ENCODE measurements at places on chromosomes 1 and 21.

DNA sequence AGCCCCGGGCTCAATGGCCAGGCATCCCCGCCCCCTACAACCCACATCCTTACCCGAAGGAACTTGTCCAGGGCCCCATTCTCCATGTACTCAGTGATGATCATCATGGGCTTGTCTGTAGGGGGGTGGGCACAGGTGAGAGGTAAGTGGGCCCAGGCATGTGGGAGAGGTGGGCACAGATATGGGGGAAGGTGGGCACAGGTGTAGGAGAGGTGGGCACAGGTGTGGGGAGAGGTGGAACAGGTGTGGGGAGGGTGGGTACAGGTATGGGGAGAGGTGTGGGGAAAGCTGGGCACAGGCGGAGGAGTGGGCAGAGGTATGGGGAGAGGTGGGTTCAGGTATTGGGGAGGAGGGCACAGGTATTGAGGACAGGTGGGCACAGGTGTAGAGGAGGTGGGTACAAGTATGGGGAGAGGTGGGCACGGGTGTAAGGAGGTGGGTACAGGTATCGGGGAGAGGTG is 23.5 kb downstream of the EPHA2 start:
- DNase-seq, result no peak

DNA sequence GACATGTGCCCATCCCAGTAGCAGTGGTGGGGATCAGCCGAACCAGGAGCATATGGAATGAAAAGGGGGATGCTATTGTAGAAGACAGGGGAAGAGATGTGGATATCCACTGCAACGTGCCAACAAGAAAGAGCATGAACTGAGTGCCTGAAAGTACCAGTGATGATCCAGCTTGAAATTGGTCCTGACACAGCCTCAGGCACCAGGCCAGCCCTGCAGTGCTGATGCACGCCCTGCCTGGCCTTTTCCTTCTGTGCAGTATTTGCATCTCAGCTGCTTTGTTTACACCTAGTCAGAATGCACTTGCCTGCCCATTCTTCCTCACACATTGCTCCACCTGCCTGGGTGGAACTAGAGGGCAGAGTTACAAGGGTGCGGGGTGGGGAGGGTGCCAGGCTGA is 50.3 kb upstream of the ARTN start:
- DNase-seq, result no peak

DNA sequence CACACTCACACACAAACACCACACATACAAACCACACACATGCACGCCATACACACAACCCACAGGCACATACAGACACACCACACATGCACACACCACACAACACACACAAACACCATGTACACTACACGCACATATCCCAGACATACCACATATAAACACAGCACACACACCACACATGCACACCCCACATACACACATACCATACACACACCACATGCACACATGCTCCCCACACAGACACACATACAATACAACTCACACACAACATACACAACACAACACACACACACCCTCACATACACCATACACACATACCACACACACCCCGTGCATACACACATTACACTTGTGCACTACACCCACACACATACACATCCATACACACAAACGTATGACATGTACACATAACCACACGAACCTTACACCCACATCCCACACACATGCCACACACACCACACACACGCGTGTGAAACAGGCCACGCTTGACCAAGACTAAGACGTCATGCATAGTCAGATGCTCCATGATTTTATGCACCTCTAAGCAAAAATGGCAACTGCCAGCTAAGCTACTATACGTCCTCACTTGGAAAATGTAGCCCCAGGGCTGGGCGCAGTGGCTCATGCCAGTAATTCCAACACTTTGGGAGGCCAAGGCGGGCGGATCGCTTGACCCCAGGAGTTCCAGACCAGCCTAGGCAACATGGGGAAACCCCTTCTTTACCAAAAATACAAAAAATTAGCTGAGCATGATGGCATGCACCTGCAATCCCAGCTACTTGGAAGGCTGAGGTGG is 77.4 kb upstream of the TMPRSS2 start:
- no peak for DNase-seq

- DNase-seq, result peak; percentile 96
These were observed 10.9 kb downstream of the C1orf216 start for GRCh38 chr1:35707601-35708440.

GRCh38 chr1:203153989-203154821 is 21.4 kb downstream of the MYBPH start:
- DNase-seq, result no peak

All from WERI-Rb-1 (cell line).